ENCODE measurements at places on chromosomes 4 and X. TPM values are rescaled to one million over a fixed set of nuclear protein-coding genes. Genes with fewer than 3 reads are reported as not detected.
A peak's percentile ranks its signal among the peaks of the same experiment; 100 is the strongest.

The HMX1 gene
- 0.09 TPM for total RNA-seq

The KLHL4 gene
- total RNA-seq = 9.0 TPM

The RASSF6 gene
- 0.04 TPM for total RNA-seq

The PRDM8 gene
- 4.7 TPM for total RNA-seq

The LRCH2 gene
- 4.0 TPM for total RNA-seq

The TEX13B gene
- total RNA-seq = not detected

The NMU gene
- total RNA-seq = 1.2 TPM

The GPRASP2 gene
- 27.9 TPM for total RNA-seq

DNA sequence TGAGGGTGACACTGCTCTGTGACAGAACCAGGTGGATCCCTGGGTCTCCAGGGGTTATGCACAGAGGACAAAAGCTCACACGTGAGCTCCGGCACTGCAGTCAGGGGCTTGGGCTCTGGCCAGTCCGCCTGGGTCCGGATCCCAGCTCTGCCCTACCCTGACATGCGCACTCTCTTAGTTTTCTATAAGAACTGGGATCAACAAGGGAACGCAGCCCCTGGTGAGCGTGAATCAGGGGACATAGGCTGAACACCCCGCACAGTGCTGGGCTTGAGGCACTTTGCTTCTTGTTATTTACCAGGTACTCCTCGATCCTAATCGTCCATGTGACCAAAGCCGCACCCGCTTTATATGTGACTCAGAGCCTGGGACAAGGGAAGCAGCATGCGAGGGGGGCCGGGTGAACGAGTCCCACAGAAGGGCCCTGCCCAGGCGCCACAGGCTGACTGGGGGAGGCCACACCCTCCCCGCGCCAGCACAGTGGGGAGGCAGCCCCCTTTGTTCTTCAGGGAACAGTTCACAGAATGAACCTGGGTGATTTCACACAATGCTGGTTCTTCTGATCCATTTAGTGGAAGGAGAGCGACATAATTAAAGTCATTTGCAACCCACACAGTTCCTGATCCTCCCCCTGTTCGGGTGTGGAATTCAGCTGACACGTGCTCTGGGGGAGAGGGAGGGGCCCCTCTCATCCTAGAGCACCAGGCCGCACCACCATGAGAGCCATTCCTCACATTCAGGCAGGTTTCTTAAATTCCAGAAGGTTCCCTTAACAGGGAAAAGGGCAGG lies 55.5 kb downstream of the WFS1 start:
- peaks cover 27% of the 10 kb centered on the region for H3K27me3 ChIP-seq
- no peak overlapping the region for H3K4me3 ChIP-seq
- no peaks in the 10 kb centered on the region for H3K36me3 ChIP-seq
- peak overlapping the region; percentile 62 for H3K27ac ChIP-seq
- H3K4me1 ChIP-seq = peaks cover 2% of the 10 kb centered on the region
- peak; percentile 45 for DNase-seq

GRCh38 chr4:140243278-140243753 lies 89.3 kb upstream of the MAML3 start:
- peak; percentile 66 for DNase-seq
- no peaks in the 10 kb centered on the region for H3K27me3 ChIP-seq
- peaks cover 26% of the 10 kb centered on the region for H3K4me1 ChIP-seq
- H3K27ac ChIP-seq = peak overlapping the region; percentile 43
- no peak overlapping the region for H3K4me3 ChIP-seq

GRCh38 chrX:23802431-23802830 lies 19.5 kb downstream of the SAT1 start:
- H3K27me3 ChIP-seq = peaks cover 11% of the 10 kb centered on the region
- peaks cover 3% of the 10 kb centered on the region for H3K4me1 ChIP-seq
- no peak overlapping the region for H3K27ac ChIP-seq

GRCh38 chr4:102610007-102610406 lies 108.8 kb downstream of the NFKB1 start:
- no peaks in the 10 kb centered on the region for H3K27me3 ChIP-seq
- DNase-seq = no peak
- H3K27ac ChIP-seq = no peak overlapping the region
- H3K36me3 ChIP-seq = peaks cover 62% of the 10 kb centered on the region
- no peak overlapping the region for H3K4me3 ChIP-seq

- no peak overlapping the region for H3K27ac ChIP-seq
- H3K4me1 ChIP-seq = no peaks in the 10 kb centered on the region
- no peak overlapping the region for H3K4me3 ChIP-seq
- H3K27me3 ChIP-seq = no peaks in the 10 kb centered on the region
Observed at GRCh38 chr4:170270628-170271027, 180.9 kb upstream of the AADAT start.

- H3K4me3 ChIP-seq = no peak overlapping the region
- H3K27me3 ChIP-seq = no peaks in the 10 kb centered on the region
- no peaks in the 10 kb centered on the region for H3K4me1 ChIP-seq
- no peaks in the 10 kb centered on the region for H3K36me3 ChIP-seq
- H3K27ac ChIP-seq = no peak overlapping the region
Observed at GRCh38 chr4:22897520-22898108, 204.9 kb downstream of the GBA3 start.

- H3K4me3 ChIP-seq = no peak overlapping the region
- H3K36me3 ChIP-seq = no peaks in the 10 kb centered on the region
- H3K4me1 ChIP-seq = no peaks in the 10 kb centered on the region
- H3K27me3 ChIP-seq = no peaks in the 10 kb centered on the region
- DNase-seq = peak; percentile 27
Observed at GRCh38 chr4:112726041-112726440, 89.1 kb downstream of the LARP7 start.

DNA sequence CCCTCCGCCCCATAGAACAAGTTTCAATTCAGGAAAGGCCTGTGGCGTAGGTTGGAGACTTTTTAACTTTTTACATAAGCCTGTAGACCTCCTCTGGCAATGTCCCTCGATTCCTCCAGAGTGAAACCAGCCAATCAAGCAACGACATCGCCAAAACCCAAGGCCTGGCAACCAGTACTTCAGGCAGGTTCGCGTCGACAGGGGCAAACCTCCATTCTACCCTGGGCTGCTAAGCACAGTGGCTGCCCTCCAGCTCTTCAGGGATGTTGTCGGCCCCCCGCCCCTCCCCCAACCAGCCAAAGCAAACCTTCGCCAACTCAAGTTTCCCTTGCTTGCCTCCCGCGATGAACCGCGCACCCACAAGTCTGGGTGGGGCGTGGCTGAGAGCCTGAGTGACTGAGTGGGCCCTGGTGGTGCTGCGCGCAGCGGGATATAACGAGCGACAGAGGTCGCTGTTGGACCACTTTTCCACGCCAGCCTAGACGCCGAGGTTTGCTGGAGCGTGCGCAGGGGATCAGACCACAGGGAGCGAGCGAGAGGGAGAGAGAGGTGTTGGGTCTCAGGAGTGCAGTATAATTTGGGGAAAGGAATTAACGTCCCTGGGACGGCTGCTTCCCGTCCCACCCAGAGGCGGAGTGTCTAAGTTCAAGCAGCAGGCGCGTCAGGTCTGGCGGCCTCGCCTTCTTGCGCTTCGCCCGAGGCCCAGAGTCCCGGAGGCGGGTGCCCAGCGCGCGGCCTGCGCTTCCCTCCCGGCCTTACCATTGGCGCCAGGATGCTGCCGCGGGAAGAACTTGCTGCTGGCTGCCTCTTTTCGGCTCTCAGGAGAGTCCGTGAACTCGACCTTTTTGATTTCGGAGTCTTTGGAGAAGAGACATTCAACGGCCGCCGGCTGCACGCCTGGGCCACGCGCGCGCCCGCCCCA lies 9.0 kb upstream of the PITX2 start:
- peaks cover 18% of the 10 kb centered on the region for H3K36me3 ChIP-seq
- peaks cover 14% of the 10 kb centered on the region for H3K4me1 ChIP-seq
- H3K27me3 ChIP-seq = peaks cover 84% of the 10 kb centered on the region

GRCh38 chr4:6777636-6778281 lies 4.8 kb upstream of the KIAA0232 start:
- H3K27me3 ChIP-seq = peaks cover 6% of the 10 kb centered on the region
- H3K4me1 ChIP-seq = peaks cover 6% of the 10 kb centered on the region
- H3K27ac ChIP-seq = no peak overlapping the region
- no peaks in the 10 kb centered on the region for H3K36me3 ChIP-seq
- DNase-seq = no peak
- no peak overlapping the region for H3K4me3 ChIP-seq

DNA sequence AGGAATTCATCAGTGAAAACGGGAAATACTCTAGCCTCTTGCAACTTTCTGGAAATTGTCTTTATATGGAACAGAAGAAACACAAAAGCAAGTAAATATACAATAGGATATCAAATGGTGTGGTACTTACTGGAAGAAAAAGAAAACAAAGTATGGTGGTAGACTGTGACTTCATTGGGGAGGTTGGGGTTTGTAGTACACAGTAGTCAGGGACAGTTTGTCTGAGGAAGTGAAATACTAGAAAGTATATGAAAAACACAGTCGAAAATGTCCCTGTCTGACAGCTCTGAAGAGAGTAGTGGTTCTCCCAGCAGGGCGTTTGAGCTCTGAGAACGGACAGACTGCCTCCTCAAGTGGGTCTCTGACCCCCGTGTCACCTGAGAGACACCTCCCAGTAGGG lies 390.0 kb upstream of the NWD2 start:
- H3K4me3 ChIP-seq = no peak overlapping the region
- DNase-seq = no peak
- no peaks in the 10 kb centered on the region for H3K4me1 ChIP-seq
- no peaks in the 10 kb centered on the region for H3K27me3 ChIP-seq

GRCh38 chr4:132056496-132056895 lies 1092.6 kb upstream of the PCDH10 start:
- no peak overlapping the region for H3K4me3 ChIP-seq
- H3K27ac ChIP-seq = no peak overlapping the region

GRCh38 chr4:55554453-55555030 lies 7.8 kb upstream of the CLOCK start:
- H3K4me3 ChIP-seq = no peak overlapping the region
- no peaks in the 10 kb centered on the region for H3K36me3 ChIP-seq
- no peaks in the 10 kb centered on the region for H3K4me1 ChIP-seq
- DNase-seq = peak; percentile 75
- H3K27me3 ChIP-seq = no peaks in the 10 kb centered on the region
- H3K27ac ChIP-seq = no peak overlapping the region

- peak overlapping the region; percentile 89 for H3K27ac ChIP-seq
- DNase-seq = peak; percentile 70
- peak overlapping the region; percentile 79 for H3K4me3 ChIP-seq
- H3K4me1 ChIP-seq = peaks cover 10% of the 10 kb centered on the region
- no peaks in the 10 kb centered on the region for H3K27me3 ChIP-seq
- peaks cover 11% of the 10 kb centered on the region for H3K36me3 ChIP-seq
Observed at GRCh38 chr4:137532869-137533236, 559 bp upstream of the PCDH18 start.

DNA sequence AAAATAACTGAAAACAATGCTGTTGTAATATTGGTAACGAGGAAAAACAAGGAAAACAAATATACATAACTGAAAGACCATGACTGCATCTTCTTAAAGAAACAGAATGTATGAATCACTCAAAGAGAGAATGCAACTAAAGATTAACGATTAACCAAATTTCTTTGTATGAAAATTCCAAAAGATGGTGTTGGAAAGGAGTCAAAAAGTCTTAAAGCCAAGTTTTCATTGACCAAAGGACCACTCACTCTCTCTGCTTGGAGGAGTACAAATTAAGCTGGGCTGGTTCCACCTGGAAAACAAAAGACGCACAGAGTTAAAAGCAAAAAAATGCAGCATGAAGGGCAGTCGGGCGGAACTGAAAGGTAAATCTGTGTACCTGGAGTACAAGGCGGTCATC lies 1.8 kb downstream of the DCAF12L1 start:
- peak; percentile 1 for DNase-seq
- H3K36me3 ChIP-seq = no peaks in the 10 kb centered on the region
- H3K27ac ChIP-seq = no peak overlapping the region

DNA sequence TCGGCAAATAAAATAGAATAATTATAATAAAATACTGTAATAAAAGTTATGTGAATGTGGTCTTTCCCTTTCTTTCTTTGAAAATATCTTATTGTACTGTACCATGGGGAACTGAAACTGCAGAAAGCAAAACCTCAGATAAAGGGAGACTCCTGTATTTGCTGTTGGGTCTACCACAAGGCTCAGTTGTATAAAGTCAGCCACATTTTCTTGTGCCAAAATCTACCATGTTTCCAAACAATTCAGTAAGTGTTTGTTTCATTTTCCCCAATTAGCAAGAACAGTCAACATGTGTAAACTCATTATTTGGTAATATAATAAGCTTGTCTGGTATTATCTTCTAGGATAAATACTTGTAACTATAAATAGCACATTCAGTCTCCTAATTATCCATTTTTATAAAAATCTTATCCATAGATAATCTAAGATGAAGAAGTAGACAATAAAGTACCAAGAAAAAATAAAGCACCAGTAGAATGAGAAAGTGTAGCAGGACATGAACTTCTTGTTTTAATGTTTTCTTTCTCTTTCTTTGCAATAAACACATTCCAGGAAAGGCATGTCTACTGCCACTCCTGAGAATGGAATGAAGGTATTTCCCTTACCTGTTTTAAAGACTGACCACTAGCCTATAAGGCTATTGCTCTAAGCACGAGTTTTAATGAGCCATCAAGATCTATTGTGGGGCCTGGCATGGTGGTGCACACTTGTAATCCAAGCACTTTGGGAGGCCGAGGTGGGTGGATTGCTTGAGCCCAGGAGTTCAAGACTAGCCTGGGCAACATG lies 15.0 kb upstream of the OTUD4 start:
- no peaks in the 10 kb centered on the region for H3K36me3 ChIP-seq
- no peak for DNase-seq
- H3K4me1 ChIP-seq = no peaks in the 10 kb centered on the region
- H3K27ac ChIP-seq = no peak overlapping the region
- no peaks in the 10 kb centered on the region for H3K27me3 ChIP-seq

DNA sequence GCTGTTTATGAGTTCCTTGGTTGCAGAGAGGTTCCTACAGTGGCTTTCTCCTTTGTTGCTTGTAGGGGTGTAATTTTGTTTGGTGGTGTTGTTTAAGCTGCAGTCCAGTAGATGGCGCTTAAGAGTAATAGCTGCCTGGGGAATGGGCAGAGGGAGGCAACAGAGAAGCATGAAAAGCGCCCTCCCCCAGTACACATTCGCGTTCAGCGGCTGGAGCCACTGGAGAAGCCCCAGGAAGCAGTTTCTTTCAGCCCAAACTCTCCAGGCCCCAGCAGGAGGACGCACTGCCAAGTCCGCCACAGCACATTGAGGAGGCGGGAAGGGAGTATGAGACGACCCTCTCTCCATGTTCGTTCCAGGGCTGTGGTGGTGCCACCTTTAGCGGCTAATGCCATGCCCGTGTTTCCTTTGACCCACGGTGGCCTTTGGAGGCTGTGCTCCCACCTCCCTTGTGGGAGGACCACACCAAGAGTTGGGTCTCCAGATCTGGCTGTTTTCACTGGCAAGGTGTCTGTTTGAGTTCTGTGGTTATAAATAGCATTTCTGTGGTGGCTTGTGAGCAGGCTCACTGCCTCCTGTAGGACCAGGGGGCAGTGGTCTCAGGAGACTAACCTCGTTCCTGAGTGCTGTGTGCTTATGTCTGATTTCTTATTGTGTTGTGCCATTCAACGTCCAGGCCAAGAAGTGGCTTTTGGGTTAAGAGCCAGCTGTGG lies 252.3 kb downstream of the ARHGAP10 start:
- no peaks in the 10 kb centered on the region for H3K27me3 ChIP-seq
- no peak overlapping the region for H3K4me3 ChIP-seq
- H3K27ac ChIP-seq = no peak overlapping the region
- H3K4me1 ChIP-seq = peaks cover 10% of the 10 kb centered on the region
- H3K36me3 ChIP-seq = peaks cover 11% of the 10 kb centered on the region
- no peak for DNase-seq

Measured in muscle of leg (tissue), 16 donors.